ENCODE measurements at places on chromosomes 2 and 18.

DNA sequence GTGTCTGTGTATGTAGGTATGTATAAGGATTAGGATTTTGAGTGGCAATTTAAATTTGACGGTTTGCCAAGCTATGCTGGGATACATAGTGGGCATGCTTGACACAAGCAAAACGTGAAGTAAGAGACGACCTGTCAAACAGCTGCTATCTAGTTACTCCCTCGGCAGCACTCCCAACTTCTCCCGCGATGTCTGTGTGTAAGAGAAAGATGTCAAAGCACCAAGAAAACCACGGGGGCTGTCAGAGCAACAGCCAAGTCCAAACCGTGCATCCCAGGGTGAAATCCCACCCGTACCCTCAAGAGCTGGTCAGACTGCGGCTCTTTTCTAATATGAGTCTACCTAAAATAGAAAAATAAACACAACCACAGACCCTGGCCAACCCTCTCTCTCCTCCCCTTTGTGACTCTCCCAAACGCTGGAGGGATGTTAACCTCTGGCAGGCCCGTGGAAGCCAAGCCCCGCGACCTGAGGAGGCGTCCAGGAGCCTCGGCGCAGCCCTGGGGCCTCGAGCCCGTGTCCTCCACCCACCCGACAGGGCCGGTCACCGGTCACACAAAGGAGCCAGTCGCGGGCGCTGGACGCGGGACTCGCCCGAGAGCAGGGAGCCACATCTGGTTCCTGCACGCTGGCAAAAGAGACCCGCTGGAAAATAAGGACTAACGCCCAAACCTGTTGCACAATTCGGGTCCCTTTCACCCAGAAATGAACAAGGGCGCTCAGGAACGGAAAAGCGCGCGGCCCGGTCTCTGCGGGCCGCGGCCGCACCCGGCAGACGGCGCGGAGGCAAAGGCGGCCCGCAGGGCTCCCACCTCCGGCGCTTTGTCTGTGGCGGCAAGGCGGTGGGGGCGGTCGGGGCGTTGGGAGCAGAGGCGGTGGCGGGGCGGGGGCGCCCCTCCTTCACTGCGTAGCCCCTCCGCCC is 925 bp downstream of the SESTD1 start:
- DNase-seq = peak; percentile 55

- DNase-seq = no peak
Measured at GRCh38 chr2:154425994-154426393, 272.5 kb upstream of the KCNJ3 start.

GRCh38 chr2:217722883-217723472 is 279.8 kb downstream of the TNS1 start:
- DNase-seq = no peak

- no peak for DNase-seq
Measured at GRCh38 chr2:26590508-26590907, 50.7 kb downstream of the CIB4 start.

DNA sequence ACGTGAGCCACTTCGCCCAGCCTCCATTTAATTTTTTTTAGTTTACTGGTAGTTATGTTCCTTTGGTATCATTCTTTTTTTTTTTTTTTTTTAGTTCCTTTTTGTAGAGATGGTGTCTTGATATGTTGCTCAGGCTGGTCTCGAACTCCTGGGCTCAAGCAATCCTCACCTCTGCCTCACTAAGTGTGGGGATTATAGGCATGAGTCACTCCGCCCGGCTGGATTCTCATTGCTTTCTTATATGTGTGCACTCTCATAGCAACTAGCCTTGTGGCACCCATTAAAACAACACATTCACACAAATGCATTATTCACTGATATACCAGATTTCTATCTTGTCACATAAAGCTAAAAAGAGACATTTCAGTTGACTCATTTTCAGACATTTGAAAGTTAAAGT is 4.2 kb downstream of the TTC27 start:
- no peak for DNase-seq

DNA sequence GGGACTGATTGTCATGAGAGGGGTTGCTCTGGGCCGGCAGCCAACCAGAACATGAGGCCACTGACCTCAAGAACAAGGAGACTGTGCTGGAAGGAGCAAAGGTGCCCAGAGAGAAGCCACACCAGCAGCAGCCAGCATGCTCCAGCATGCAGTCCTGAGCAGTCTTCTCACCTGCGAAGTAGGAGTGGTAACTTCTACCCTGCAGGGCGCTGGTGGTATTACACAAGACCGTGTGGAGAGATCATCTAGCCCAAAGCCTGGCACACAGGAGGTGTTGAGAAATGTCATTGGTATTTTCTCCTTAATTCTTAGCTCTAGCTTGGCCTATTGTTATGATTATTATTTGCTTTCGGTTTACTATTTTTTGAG is 132.7 kb downstream of the TSN start:
- no peak for DNase-seq

GRCh38 chr2:203412546-203413331 is 84.5 kb downstream of the ABI2 start:
- DNase-seq = no peak

GRCh38 chr2:181949047-181949446 is 36.6 kb upstream of the PPP1R1C start:
- DNase-seq = no peak

- DNase-seq = no peak
Measured at GRCh38 chr2:189635353-189635752, 25.9 kb upstream of the ASNSD1 start.

DNA sequence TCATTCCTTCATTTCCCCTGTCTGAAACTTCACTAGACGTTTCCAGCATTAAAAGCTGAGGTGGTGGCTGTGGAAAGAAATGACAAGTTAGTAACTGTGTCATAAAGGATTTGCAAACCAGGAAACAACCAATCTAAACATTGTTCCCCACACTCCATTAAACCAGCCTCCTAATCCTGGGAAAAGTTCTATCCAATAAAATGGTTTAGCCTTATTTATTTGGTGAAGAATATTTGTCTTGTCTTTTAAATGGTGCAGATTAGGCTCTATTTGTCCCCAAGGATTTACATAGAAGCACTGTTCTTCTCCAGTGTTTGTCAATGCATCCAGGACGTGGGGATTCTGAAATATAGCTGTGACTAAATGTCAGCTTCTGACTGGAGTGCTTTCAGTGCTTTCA is 10.5 kb upstream of the DPP4 start:
- DNase-seq = no peak
